ENCODE measurements at places on chromosomes 16 and 17. TPM values are rescaled to one million over a fixed set of nuclear protein-coding genes. Genes with fewer than 3 reads are reported as not detected.

Gene GAST
- total RNA-seq, result not detected

Gene NME1
- 510 TPM for total RNA-seq

Gene AHSP
- not detected for total RNA-seq

Gene FN3K
- total RNA-seq, result 9.9 TPM

Gene NOG
- total RNA-seq, result 0.25 TPM

Gene CD300C
- 0.15 TPM for total RNA-seq

Gene SPN
- 0.47 TPM for total RNA-seq

Measured in HCT116 (cell line).